ENCODE measurements at places on chromosomes 2 and 18.
A peak's percentile ranks its signal among the peaks of the same experiment; 100 is the strongest.

DNA sequence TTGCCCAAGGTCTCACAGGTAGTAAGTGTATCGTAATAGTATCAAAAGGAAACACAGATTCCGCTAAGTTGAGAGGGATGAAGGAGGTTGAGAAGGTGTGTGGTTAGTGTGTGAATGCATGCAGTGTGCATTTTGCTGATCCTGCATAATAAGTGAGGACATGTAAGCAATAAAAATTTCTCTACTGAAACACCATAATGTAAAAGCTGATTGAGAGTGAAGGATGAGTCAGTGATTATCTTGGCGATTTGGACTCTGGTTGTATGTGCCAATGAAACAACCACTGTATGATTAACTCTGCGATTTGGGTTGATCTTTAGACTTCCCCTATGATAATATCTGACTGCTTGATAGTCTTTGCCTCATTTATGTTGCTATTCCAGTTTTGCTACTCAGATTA lies 16.7 kb upstream of the ADGRF3 start:
- no peak for DNase-seq

DNA sequence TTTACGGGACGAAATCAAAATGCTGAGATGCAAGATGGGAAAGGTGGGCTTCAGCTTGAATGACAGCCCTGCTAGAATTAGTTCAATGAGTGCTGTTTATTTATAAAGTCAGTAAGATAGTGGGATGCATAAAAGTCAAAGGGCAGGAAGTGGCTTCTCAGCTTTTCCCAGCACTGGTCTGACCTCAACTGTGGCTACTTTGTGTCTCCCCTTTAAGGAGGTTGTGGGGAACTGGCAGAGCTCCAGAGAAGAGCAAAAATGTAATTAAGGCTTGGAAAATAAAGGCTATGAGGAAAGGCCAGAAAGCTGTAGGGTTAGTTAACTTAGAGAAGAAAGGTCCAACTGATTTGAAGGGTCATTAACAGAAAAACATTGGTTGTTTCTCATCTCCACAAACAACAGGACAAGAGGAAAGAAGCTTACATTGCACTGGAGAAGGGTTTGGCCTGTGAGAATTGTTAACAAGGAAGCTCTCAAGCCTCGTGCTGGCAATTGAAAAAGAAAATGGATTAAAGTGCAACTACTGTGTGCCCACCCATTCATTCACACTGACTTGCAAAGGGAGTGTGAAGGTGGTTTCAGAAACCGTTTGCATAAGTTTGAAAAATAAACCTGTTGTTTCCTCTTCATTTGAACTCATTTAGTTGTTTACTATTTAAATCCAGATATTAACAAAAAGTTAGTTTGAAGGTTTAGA lies 68.8 kb upstream of the CD28 start:
- no peak for DNase-seq

GRCh38 chr18:9334973-9335696 lies 562 bp downstream of the TWSG1 start:
- peak; percentile 47 for DNase-seq

- DNase-seq: no peak
Observed at GRCh38 chr2:174177316-174177890, 70.9 kb downstream of the OLA1 start.

DNA sequence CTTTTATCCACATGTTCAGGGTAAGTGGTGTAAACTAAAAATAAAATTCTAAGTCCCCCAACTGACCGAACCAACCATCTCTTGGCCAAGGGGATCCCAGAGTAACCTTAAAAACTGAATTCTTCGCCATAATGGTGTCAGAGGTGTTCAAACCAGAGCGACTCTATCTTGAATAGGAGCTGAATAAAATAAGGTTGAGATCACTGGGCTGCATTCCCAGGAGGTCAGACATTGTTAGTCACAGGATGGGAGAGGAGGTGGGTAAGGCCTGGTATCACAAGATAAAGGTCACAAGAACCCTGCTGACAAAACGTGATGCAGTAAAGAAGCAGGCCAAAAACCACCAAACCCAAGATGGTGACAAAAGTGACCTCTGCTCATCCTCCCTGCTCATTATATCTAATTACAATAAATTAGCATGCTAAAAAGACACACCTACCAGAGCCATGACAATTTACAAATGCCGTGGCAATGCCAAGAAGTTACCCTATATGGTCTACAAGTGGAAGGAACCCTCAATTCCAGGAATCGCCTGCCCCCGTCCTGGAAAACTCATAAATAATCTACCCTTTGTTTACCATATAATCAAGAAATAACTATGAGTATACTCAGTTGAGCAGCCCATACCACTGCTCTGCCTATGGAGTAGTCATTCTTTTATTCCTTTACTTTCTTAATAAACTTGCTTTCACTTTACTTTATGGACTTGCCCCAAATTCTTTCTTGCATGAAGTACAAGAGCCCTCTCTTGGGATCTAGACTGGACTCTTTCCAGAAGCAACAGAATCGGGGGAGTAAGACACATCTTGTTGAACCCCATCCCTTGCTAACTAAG lies 302.4 kb downstream of the STK39 start:
- DNase-seq: no peak
